Epithelial cell of esophagus (primary cell): ENCODE measurements at places on chromosomes 7 and 10.
A peak's percentile ranks its signal among the peaks of the same experiment; 100 is the strongest.

GRCh38 chr10:121594623-121595350 lies 3.5 kb downstream of the FGFR2 start:
- no peak for DNase-seq

DNA sequence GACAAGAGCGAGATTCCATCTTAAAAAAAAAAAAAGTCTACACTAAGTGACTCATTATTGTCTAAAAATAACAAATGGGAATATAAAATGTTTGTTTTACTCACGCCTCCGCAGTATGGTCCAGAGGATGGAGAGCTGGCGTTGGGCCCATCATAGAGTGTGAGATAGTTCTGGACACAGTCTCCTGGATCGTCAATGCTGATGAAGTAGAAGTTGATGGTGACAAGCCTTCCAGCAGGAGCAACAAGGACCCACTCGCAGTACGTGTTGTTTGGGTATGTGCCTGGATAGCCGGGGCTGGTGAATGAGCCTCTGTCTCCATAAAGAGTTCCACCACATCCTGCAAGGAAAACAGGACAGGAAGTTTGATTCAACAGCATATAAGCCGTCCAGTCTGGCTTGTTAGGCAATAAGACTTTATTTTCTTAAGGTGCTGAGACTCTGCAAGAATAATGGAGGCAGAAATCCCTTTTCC lies 11.5 kb upstream of the RSU1 start:
- DNase-seq, result peak; percentile 66

- DNase-seq, result peak; percentile 3
Observed at GRCh38 chr7:46600340-46600739, 679.3 kb upstream of the IGFBP3 start.

GRCh38 chr10:59626523-59626869 lies 83.2 kb downstream of the SLC16A9 start:
- DNase-seq, result no peak

GRCh38 chr7:156021471-156021870 lies 209.2 kb upstream of the SHH start:
- DNase-seq, result no peak

- no peak for DNase-seq
Observed at GRCh38 chr10:102322914-102323313, 72.6 kb upstream of the NFKB2 start.

GRCh38 chr7:40374575-40374974 lies 239.8 kb downstream of the SUGCT start:
- DNase-seq, result peak; percentile 77

- peak; percentile 90 for DNase-seq
Observed at GRCh38 chr10:24209432-24209771, 464 bp downstream of the KIAA1217 start.

- DNase-seq, result peak; percentile 88
Observed at GRCh38 chr10:89553064-89553734, 17.8 kb upstream of the SLC16A12 start.

GRCh38 chr10:102342458-102342857 lies 53.0 kb upstream of the NFKB2 start:
- peak; percentile 72 for DNase-seq

DNA sequence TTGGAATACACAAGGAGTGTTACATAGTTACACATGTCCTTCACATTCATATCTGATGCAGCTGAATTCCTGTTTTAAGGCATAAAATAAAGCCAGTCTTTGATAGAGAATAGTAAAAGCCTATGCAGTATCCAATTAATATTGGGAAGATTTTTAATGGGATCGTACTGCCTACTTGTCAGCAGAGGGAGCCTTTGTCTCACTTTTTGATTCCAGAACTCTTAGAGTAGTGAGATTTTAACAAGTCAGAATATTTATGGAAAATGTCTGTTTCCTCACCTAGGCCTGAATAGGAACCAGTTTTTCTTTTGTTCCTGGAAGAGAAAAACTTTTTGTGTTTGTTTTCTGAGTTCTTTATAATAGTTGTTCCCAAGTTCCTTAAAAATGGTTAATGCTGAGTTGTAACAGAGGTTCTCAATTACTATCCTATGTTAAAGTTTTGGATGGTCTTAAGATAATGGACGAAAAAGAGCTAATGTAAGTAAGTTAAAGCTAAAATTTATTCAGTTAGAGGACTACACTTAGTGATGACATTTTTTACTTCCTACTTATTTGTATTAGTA lies 114.0 kb downstream of the BBS9 start:
- DNase-seq, result peak; percentile 60

GRCh38 chr10:484925-485661 lies 204.4 kb downstream of the DIP2C start:
- peak; percentile 29 for DNase-seq

GRCh38 chr10:17712717-17713471 lies 39.1 kb upstream of the TMEM236 start:
- no peak for DNase-seq

DNA sequence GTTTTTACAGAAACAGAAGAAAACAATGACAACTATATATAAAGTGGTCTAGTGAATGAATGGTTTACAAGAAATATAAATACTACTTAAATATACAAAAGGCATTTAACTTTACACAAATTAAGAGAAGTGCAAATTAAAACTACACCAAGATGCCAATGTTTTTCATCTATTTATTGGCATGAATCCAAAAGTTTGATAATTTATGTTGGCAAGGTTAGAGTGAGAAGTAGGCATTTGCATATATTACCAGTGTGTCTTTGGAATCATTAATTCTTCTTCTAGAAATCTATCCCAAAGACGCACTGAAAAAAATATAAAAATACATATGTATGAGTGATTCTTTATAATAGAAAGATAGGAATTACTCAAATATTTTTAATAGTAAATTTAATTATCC lies 457.4 kb downstream of the MDFIC start:
- DNase-seq, result no peak

- no peak for DNase-seq
Observed at GRCh38 chr10:79310911-79311573, 36.2 kb upstream of the PPIF start.

GRCh38 chr10:83373671-83374070 lies 765.6 kb upstream of the GHITM start:
- DNase-seq, result peak; percentile 60

GRCh38 chr10:80580638-80581468 lies 43.2 kb downstream of the SH2D4B start:
- DNase-seq, result no peak

GRCh38 chr7:29893351-29893965 lies 87.2 kb downstream of the WIPF3 start:
- no peak for DNase-seq

- DNase-seq, result peak; percentile 58
Observed at GRCh38 chr10:102629661-102630614, 14.3 kb upstream of the TRIM8 start.

- peak; percentile 69 for DNase-seq
Observed at GRCh38 chr7:12162415-12163113, 48.5 kb upstream of the TMEM106B start.

DNA sequence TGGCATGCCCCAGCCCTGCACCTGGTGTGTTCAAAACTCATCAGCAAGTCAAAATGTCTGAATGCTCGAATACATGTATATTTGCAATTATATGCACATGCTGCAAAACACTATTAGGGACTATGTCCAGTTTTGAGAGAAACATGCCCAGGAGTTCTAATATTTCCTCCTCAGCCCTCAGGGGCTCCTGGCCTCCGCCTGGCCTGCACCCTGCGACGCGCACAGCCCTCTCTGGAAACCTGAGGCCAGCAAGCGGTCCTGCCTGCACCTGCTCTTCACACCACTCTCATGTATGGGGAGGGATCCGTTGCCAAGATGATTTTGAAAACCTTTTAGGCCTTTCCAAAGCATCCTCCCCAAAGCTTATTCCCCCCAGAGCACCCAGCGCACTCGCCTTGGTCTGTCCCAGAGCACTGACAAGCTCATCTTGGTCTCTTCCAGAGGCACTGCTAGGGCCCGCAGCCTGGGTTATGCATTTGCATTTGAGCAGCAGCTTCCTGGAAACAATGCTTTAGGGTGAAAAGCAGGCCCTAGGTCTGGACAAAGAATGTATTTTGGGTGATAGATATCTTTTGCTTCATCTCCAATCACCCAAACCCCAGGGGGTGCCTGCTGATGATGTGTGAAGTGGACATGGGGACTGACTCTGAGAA lies 22.6 kb upstream of the CNPY1 start:
- DNase-seq, result no peak

- DNase-seq, result no peak
Observed at GRCh38 chr7:54663186-54663585, 95.8 kb downstream of the SEC61G start.

- no peak for DNase-seq
Observed at GRCh38 chr7:117217106-117218035, 105.5 kb downstream of the WNT2 start.

DNA sequence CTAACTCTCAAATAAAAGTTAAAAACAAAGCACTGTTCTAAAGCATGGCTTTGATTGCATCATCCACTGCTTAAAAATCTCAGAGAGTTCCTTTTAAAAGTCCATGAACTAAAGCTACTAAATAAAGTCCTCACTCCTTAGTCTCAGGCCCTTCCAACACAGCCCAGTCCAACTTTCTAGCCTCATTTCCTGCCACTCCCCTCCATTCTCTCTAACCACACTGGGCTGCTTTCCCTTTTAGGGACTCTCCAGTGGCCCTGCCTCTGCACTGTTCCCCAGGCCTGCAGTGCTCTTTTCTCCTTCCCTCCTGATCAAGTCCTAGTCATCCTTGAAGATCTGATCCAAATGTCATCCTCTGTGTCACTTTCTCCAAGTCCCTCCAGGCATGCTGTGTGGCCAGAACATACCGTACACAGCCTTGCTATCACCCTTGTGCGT lies 56.9 kb upstream of the PPP1R3C start:
- DNase-seq, result peak; percentile 50

DNA sequence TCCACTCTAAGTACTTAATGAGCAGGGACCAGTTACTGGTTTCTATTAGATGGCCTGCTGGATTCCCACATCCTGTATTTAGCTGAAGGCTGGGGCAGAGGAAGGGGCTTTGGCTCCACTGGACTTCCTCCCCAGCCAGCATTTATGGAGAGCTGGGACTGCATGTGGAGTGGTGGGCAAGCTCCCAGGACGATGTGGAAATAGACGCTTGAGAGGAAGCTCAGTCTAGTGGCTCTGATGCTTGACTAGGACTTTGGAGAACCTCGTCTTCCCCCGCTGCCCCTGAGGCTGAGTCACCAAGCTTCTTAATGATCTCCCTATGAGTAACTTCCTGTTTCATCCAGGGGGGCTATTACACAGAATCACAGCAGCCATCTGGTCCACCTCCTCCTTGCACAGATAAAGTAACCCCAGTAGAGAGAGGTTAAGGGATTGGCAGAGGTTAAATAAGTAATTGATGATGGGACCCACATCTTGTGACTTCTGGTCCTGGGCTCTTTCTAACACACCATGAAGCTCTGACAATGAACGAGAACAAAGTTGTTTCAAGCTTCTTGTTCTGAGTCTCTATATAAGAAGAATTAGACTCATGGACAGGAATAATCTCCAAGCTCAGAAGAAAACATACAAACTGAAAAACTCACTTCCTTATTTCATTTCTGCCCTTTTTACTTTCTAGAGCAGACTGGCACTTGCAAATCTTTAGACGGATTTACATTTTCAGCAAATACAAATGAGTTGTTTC lies 126.2 kb downstream of the PRPF18 start:
- DNase-seq, result peak; percentile 79

GRCh38 chr10:11684717-11685645 lies 57.2 kb upstream of the ECHDC3 start:
- peak; percentile 93 for DNase-seq

- DNase-seq, result peak; percentile 12
Observed at GRCh38 chr7:34900891-34901513, 136.3 kb downstream of the DPY19L1 start.

DNA sequence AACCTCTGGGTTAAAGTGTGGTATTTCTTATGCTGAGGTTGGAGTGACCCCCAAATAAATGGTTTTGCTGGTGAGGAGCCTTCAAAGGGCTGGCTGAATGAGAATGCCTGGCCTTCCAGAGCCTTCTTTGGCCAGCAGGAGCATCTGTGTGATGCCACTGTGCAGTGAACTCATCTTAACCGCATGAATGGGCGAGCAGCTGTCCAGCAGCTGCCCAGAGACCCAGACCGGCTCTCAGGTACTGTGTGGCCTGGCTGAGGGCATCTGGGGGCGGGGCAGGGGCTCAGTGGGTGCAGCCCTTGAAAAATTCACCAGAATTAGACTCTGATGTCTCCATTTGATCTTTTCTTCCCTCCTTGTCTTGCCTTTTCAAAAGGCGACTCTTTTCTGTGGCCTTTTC lies 59.0 kb downstream of the SYPL1 start:
- DNase-seq, result no peak

GRCh38 chr10:6056411-6057135 lies 5.6 kb downstream of the IL2RA start:
- no peak for DNase-seq

DNA sequence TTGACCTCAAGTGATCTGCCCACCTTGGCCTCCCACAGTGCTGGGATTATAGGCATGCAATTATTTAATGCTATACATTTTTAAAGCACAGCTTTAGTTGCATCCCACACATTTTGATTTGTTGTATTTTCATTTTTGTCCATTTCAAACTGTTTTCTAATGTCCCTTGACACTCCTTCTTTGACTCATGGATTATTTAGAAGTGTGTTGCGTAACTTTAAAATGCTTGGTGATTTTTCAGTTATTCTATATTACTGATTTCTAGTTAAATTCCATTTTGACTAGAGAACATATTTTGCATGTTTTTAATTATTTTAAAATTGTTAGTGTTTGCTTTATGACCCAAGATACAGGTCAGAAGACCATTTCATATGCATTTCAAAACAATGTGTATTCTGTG lies 28.8 kb downstream of the EVX1 start:
- DNase-seq, result no peak

GRCh38 chr10:31935678-31936077 lies 7.0 kb upstream of the ARHGAP12 start:
- no peak for DNase-seq

DNA sequence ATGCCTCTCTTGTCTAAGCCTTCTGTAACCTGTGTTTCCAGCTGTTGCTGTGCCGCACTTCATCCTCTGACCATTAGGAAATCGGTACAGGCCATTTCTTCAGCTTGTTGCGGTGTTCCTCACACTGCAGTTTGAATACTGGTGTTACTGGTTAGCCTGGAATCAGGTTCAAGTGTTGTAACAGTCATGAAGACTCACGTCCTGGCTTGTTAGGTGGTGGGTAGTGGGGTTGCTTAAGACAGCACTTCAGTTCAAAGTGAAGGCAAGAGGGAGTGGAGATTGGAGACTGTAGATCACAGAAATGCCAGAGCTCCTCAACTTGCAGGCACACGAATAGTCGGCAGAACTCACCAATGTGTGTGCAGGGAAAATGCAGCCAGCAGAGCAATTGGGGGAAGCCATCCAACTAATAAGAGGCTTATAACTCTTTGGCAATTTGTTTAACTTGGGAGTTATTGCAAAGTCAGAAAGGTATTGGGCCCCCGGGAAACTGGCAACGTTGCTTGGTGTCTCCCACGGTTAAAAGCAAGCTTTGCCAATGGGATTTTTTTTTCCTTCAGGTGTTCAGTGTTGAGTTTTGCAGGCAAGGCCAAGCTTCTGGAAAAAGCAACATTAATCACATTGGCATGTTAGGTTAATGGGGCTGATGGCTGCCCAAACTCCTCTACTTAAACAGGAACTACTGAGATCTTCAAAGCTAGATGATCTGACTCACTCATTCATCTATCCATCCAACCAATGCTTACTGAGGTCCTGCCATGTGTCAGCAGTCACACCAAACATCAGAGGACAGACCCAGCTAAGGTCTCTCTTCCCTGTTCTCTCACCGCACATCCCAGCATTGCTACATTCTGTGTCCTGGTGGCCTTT lies 380.9 kb downstream of the GATA3 start:
- peak; percentile 99 for DNase-seq
